ENCODE measurements at places on chromosomes 2 and 18.

- no peak overlapping the region for H3K27ac ChIP-seq
- H3K36me3 ChIP-seq = no peaks in the 10 kb centered on the region
- no peak for DNase-seq
- no peaks in the 10 kb centered on the region for H3K4me1 ChIP-seq
These were observed 309.5 kb downstream of the SATB2 start for GRCh38 chr2:199148076-199148845.

DNA sequence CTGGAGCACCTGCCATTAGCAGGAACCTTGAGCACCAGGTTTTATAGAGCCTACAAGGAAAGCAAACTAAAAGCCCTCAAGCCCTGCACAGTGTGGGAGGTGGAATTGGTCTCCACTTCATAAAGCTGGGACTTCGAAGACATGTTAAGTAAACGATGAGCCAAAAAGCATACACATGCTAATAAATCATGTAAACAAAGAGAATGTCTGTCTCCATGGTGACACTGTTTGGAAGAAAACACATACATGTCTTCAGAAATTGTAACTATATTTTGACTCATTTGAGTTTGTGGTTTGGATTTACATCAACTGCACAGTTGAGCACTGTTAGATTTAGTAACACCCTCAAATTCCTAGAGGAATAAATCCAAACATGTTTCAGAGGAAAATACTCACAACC, 978.5 kb upstream of the LRRTM1 start:
- H3K27ac ChIP-seq = no peak overlapping the region
- no peak for DNase-seq
- H3K36me3 ChIP-seq = no peaks in the 10 kb centered on the region
- no peaks in the 10 kb centered on the region for H3K27me3 ChIP-seq

DNA sequence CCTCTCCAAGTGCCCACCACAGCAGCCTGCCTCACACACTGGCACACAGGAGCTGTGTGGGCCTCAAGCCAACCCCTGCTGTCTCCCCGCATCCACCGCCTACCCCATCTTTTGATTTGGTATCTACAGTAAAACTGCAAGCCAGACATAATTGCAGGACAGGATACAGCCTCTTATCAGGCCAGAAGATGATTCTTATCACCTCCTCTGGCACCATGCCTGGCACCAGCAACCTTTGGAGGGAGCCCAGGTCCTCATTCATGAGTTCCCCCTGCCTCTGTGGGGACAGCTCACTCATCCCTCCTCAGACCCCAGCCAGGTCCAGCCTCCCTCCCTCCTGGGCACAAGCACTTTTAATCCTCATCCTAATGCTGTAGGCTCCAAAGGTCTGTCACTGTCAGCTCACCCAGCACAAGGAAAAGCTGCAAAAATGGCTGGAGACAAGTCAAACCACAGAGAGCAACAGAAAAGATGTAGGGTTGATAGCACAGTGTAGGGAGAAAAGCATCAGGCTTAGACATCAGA, 9.7 kb downstream of the RAB11FIP5 start:
- no peak overlapping the region for H3K4me3 ChIP-seq
- H3K4me1 ChIP-seq = peaks cover 59% of the 10 kb centered on the region
- H3K27ac ChIP-seq = no peak overlapping the region
- H3K36me3 ChIP-seq = no peaks in the 10 kb centered on the region

DNA sequence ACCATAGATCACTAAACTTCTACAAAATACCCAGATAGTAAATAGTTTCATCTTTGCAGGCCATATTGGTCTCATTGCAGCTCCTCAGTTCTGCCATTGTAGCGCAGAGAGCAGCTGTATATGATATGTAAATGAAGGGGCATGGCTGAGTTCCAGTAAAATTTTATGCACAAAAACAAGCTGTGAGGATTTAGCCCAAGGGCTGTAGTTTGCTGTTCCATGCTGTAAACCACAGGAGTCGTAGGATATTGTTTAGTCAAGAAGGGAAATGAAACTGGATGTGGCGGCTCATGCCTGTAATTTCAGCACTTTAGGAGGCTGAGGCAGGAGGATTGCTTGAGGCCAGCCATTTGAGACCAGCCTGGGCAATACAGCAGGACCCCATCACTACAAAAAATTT, 83.0 kb downstream of the MGAT5 start:
- no peak for DNase-seq
- no peaks in the 10 kb centered on the region for H3K4me1 ChIP-seq
- no peaks in the 10 kb centered on the region for H3K36me3 ChIP-seq
- H3K27me3 ChIP-seq = no peaks in the 10 kb centered on the region

DNA sequence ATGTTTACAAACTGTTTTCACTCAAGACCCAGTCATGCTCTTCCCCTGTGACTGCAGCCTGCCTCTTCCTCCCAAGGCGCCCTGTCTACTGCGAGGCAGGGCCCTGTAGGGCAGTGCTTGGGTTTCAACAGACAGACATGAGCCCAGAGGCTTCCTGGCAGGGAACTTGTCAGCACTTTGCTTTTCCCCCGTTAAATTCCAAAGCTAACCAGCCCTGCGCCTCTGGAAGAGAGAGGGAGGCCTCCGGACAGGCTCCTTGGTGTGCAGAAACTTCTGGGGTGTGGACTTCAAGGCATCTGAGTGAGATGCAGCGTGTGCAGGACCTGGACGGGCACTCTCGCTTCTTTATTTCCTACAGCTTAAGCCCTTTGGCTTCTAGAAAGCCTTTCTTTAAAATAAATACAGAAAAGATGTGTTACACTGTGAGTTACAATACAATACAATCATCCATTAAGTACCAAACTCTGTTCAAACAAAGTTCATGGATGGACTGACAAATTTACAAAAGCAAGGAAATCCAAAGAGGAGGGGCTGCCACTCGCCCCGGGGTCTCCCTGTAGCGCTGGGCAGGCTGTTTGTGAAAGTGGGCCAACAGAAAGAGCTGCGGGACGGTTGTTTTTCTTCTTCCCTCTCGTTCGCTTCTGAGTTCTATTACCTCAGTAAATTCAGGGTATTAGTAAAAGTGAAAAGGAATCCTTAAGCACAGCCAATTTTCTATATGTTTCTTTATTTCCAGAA, 8.8 kb upstream of the ZNF516 start:
- no peaks in the 10 kb centered on the region for H3K4me1 ChIP-seq
- H3K4me3 ChIP-seq = no peak overlapping the region
- no peaks in the 10 kb centered on the region for H3K36me3 ChIP-seq
- H3K27me3 ChIP-seq = no peaks in the 10 kb centered on the region
- H3K27ac ChIP-seq = peak overlapping the region; percentile 44

GRCh38 chr18:10660179-10660884, 134.5 kb downstream of the NAPG start:
- H3K27ac ChIP-seq = no peak overlapping the region
- no peak for DNase-seq
- H3K27me3 ChIP-seq = no peaks in the 10 kb centered on the region
- H3K4me3 ChIP-seq = no peak overlapping the region

- H3K4me3 ChIP-seq = no peak overlapping the region
- no peaks in the 10 kb centered on the region for H3K36me3 ChIP-seq
- no peak for DNase-seq
- no peak overlapping the region for H3K27ac ChIP-seq
- H3K4me1 ChIP-seq = no peaks in the 10 kb centered on the region
These were observed 112.5 kb downstream of the VIT start for GRCh38 chr2:36809069-36809445.

GRCh38 chr2:218865396-218865795, 5.8 kb downstream of the WNT6 start:
- no peak for DNase-seq
- H3K4me1 ChIP-seq = peaks cover 21% of the 10 kb centered on the region
- no peaks in the 10 kb centered on the region for H3K36me3 ChIP-seq

DNA sequence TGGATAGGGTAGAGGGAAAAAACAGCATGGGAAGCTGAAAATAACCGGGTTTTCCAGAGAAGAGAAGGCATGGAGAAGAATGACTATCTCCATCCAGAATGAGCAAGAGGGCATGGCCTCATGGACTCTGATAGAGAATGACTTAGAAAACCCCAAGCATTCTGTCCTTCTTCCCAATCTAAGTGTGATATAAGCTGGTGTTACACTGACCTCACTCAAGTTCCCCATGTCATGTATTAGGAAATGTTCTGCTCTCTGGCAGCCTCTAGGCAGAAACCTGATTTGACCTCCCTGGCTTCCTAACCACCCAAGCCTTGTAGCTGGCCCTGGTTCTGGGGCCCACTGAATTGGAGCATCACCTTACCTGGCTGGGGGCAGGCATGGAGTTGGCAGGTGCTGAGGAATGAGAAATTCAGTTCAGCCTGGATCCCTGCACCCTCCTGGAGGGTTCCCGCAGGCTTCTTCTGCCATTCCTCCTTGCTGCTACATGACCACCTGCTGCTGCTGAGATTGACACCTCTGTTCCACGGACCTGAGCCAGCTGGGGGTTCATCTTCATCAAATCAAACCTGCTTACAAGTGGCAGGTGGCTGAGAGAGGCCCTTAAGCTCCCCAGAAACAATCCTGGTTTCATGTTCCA, 5.2 kb upstream of the SIGLEC15 start:
- no peaks in the 10 kb centered on the region for H3K27me3 ChIP-seq
- H3K4me3 ChIP-seq = no peak overlapping the region
- H3K36me3 ChIP-seq = no peaks in the 10 kb centered on the region
- no peak for DNase-seq

DNA sequence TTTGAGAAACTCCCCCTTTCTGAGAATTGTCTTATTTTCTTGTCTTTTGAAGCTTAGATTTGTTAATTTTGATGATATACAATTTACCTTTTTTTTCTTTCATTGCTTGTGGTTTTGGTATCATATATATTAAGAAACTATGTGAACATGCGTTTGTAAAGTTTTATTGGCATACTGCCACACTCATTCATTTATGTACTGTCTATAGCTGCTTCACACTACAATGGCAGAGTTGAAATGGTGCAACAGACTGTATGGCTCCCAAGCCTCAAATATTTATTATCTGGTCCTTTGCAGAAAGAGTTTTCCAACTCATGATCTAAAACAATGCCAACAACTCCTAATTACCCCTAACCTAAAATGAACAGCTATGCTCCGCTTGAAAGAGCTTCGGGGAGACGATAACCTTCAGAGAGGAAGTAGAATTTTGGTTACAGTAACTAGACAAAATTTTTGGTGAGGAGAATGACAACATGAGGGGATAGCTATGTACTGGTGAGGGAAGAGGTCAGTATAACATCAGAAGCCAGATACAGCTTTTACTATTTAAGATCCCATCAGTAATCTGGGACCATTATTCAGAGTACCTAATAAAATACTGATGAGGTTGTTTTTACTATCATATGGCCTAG, 16.1 kb downstream of the PPP3R1 start:
- H3K4me3 ChIP-seq = no peak overlapping the region
- no peak for DNase-seq
- H3K4me1 ChIP-seq = peaks cover 91% of the 10 kb centered on the region
- H3K36me3 ChIP-seq = no peaks in the 10 kb centered on the region

- H3K4me1 ChIP-seq = peaks cover 55% of the 10 kb centered on the region
- no peak overlapping the region for H3K4me3 ChIP-seq
- peak overlapping the region; percentile 12 for H3K27ac ChIP-seq
These were observed 308.9 kb upstream of the CCDC68 start for GRCh38 chr18:55268151-55268601.

DNA sequence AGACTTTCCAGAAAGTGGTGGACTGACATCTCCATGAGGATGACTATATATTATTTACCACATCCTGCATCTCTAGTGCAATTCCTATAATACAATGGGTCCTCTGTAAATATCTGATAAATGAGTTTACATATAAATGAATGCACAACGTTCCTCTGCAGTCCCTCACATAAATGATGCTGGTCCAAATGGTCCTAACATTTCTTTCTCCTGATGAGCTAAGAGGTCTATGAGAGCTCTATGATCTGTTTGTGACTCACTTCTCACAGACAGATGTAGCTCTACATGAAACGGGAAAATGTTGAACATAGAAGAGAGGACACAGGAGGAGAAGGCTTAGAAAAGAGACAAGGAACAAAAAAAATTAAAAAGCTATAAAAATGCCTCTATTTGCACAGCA, 201.2 kb upstream of the PIK3C3 start:
- no peaks in the 10 kb centered on the region for H3K4me1 ChIP-seq
- no peaks in the 10 kb centered on the region for H3K36me3 ChIP-seq
- DNase-seq = no peak
- no peaks in the 10 kb centered on the region for H3K27me3 ChIP-seq
- H3K27ac ChIP-seq = no peak overlapping the region

GRCh38 chr2:37244017-37244416, 12.6 kb downstream of the NDUFAF7 start:
- H3K36me3 ChIP-seq = no peaks in the 10 kb centered on the region
- no peak overlapping the region for H3K4me3 ChIP-seq
- no peak for DNase-seq

- no peaks in the 10 kb centered on the region for H3K27me3 ChIP-seq
- H3K4me3 ChIP-seq = no peak overlapping the region
- no peak for DNase-seq
- peaks cover 12% of the 10 kb centered on the region for H3K4me1 ChIP-seq
These were observed 153.8 kb upstream of the SLC39A10 start for GRCh38 chr2:195503208-195503607.

GRCh38 chr18:10965119-10965518, 184.2 kb downstream of the PIEZO2 start:
- H3K27ac ChIP-seq = no peak overlapping the region
- DNase-seq = no peak
- H3K4me3 ChIP-seq = no peak overlapping the region
- no peaks in the 10 kb centered on the region for H3K27me3 ChIP-seq
- H3K4me1 ChIP-seq = no peaks in the 10 kb centered on the region

GRCh38 chr18:76370686-76371085, 124.4 kb downstream of the ZNF516 start:
- H3K4me1 ChIP-seq = peaks cover 13% of the 10 kb centered on the region
- H3K27me3 ChIP-seq = no peaks in the 10 kb centered on the region
- no peak overlapping the region for H3K4me3 ChIP-seq

DNA sequence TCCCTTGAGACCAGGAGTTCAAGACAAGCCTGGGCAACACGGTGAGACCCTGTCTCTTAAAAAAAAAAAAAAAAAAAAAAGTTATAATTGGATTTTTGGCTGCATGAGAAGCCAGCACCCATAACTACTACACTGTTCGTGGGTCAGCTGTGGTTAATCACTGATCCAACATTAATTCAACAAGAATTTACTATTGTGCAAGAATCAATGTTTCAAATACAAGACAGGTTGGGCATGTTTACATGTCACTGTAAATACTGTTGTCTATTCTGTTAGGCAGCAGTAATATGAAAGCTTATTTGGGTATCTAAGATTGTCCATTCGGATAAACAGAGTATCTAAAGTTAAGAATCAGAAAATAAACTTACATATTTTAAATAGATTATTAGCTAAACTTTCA, 62.3 kb downstream of the ESCO1 start:
- no peaks in the 10 kb centered on the region for H3K27me3 ChIP-seq
- no peak overlapping the region for H3K4me3 ChIP-seq
- peaks cover 34% of the 10 kb centered on the region for H3K36me3 ChIP-seq
- DNase-seq = no peak
- H3K27ac ChIP-seq = no peak overlapping the region

- peak; percentile 47 for DNase-seq
- H3K27me3 ChIP-seq = no peaks in the 10 kb centered on the region
- peaks cover 52% of the 10 kb centered on the region for H3K4me1 ChIP-seq
- H3K27ac ChIP-seq = no peak overlapping the region
- no peaks in the 10 kb centered on the region for H3K36me3 ChIP-seq
These were observed 27.1 kb downstream of the RAB31 start for GRCh38 chr18:9735238-9735637.
